ENCODE measurements at places on chromosomes 7 and 10. TPM values are rescaled to one million over a fixed set of nuclear protein-coding genes. Genes with fewer than 3 reads are reported as not detected.

The LRIT1 gene
- polyA plus RNA-seq, result not detected

The CDK1 gene
- polyA plus RNA-seq, result 70.3 TPM

The TUBAL3 gene
- polyA plus RNA-seq, result 0.24 TPM

The KCNMA1 gene
- 3.3 TPM for polyA plus RNA-seq

The C10orf62 gene
- 0.73 TPM for polyA plus RNA-seq

- no peak for DNase-seq
Observed at GRCh38 chr10:124058346-124059003, 34.9 kb downstream of the CHST15 start.

- no peak for DNase-seq
Observed at GRCh38 chr10:32317795-32318357, 29.1 kb downstream of the EPC1 start.

DNA sequence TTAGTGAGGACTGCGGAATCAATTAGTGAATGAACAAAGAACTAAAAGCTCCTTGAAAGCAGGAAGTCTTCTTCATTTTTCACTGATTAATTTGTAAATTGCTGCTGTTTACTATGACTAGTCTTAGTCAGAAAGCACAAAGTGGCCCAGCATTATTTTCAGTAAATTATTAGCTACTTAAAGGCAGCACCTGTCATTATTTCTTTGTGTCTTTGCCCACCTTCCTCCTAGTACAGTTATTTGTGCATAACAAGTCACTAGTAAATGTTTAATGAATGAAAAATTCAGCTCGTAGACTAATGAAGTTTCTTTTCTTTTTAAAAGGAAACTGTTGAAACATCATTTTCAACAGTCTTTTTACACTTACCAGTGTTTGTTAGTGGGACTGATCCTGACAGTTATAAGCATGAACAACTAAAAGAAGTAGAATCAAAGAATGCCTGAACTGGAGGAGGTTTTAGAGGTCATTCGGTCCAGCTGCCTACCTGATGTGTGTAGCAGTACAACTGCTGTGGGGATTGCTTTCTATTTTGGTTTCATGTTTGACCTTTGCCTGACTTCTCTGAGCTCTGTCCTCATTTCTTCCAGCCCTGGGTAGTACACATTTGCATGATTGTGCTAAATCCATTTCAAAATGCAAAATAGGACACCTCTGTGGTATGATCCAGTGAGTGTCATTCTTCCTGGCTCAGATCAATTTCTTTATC lies 140.0 kb upstream of the PHYHIPL start:
- no peak for DNase-seq

GRCh38 chr7:2272031-2272430 lies 30.0 kb downstream of the NUDT1 start:
- DNase-seq, result no peak

- no peak for DNase-seq
Observed at GRCh38 chr7:116763647-116764046, 91.7 kb downstream of the MET start.

- DNase-seq, result no peak
Observed at GRCh38 chr7:69367780-69368179, 230.5 kb upstream of the AUTS2 start.

DNA sequence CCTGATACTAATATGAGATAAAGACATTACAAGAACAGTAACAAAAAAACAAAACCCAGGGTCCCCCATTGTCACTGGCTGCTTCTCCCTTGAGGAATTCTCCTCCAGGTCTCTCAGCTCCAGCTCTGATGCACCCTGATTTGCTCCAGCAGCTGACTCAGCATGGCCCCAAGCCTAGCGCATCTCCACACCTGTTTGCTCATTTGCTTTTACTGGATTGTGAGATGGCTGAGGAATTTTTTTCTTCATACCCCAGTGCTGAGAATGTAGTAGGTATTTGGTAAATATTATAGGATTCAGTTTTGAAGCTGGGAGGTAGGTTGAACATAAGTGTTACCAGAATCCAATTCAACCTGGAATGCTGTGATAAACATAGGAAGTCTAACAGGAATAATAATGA lies 171.9 kb downstream of the PKD1L1 start:
- no peak for DNase-seq

DNA sequence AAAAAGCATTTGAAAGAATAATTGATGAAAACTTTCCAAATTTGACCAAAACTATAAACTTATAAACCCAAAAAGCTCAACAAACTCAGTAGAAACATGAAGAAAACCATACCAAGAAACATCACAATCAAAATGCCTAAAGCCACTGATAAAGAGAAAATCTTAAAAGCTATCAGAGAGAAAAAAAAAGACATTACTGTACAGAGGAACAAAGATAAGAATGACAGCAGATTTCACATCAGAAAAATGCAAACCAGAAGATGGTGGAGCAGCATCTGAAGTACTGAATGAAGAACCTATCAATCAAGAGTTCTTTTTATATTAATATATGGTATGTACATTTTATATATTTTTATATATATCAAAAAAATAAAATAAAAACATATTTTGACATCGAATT lies 2.4 kb upstream of the GPAM start:
- no peak for DNase-seq

GRCh38 chr7:41566581-41566980 lies 136.3 kb downstream of the INHBA start:
- DNase-seq, result no peak

GRCh38 chr7:47380325-47381133 lies 201.4 kb downstream of the TNS3 start:
- no peak for DNase-seq
